ENCODE measurements at places on chromosomes 11 and 22. TPM values are rescaled to one million over a fixed set of nuclear protein-coding genes. Genes with fewer than 3 reads are reported as not detected.

Gene ZMAT5
- 20.9 TPM for total RNA-seq

Gene OR4D9
- not detected for total RNA-seq

Gene PIK3C2A
- 78.6 TPM for total RNA-seq

Gene MOGAT2
- not detected for total RNA-seq

Gene CHRNA10
- 0.56 TPM for total RNA-seq

Gene TENM4
- 16.6 TPM for total RNA-seq

Gene XKR3
- not detected for total RNA-seq

Gene IRAG1
- 14.8 TPM for total RNA-seq

Gene APOA5
- under 0.01 TPM for total RNA-seq

Gene KCNK4
- not detected for total RNA-seq

Gene VPS51
- 121 TPM for total RNA-seq

Gene DGAT2
- 1.7 TPM for total RNA-seq

Gene JHY
- 1.1 TPM for total RNA-seq

Gene PKP3
- total RNA-seq = 2.1 TPM

Gene SRRD
- total RNA-seq = 17.3 TPM

Gene TSKU
- total RNA-seq = 15.2 TPM

Gene OR5B3
- total RNA-seq = not detected

Gene SEPTIN3
- not detected for total RNA-seq

Gene C11orf91
- not detected for total RNA-seq

Gene DDTL
- total RNA-seq = under 0.01 TPM

Gene BACE1
- total RNA-seq = 27.2 TPM

Gene OR4P4
- total RNA-seq = not detected

Gene MUC6
- not detected for total RNA-seq

Gene CDC42EP2
- 18.3 TPM for total RNA-seq

Gene KRTAP5-9
- total RNA-seq = not detected

Gene STIM1
- total RNA-seq = 40.3 TPM

Gene OR8D1
- under 0.01 TPM for total RNA-seq

Gene SPDYC
- not detected for total RNA-seq

Gene ZNF74
- 8.4 TPM for total RNA-seq

Gene MCM5
- total RNA-seq = 87.8 TPM

Gene PGA4
- total RNA-seq = not detected

Gene ROM1
- 3.1 TPM for total RNA-seq

Gene RIN1
- 33.5 TPM for total RNA-seq

Gene EXPH5
- under 0.01 TPM for total RNA-seq

Gene HYLS1
- 2.8 TPM for total RNA-seq

Gene MS4A12
- not detected for total RNA-seq

Gene DGCR6L
- total RNA-seq = 50.0 TPM

Gene TUBA8
- total RNA-seq = 0.58 TPM

Gene DDI1
- total RNA-seq = not detected

Gene RAG2
- not detected for total RNA-seq

Gene SNRPD3
- 132 TPM for total RNA-seq

Gene TRAF6
- total RNA-seq = 6.5 TPM

Gene CARD10
- 3.6 TPM for total RNA-seq

Gene OR56B1
- total RNA-seq = not detected

Gene SHANK3
- 0.19 TPM for total RNA-seq

Gene TCP11L1
- total RNA-seq = 24.8 TPM

Gene TMEM134
- 30.7 TPM for total RNA-seq

Gene DEUP1
- total RNA-seq = not detected

Gene ABCG4
- total RNA-seq = 0.19 TPM

Gene KMT2A
- 12.8 TPM for total RNA-seq

Gene RASSF10
- 0.19 TPM for total RNA-seq

Gene NRIP3
- 16.6 TPM for total RNA-seq

Gene DSCAML1
- total RNA-seq = under 0.01 TPM

Gene APOL1
- 85.1 TPM for total RNA-seq
